Activated CD8-positive, alpha-beta memory T cell treated with anti-CD3 and anti-CD28 coated beads for 1 hour (primary cell): ENCODE measurements at places on chromosomes 4 and X.

DNA sequence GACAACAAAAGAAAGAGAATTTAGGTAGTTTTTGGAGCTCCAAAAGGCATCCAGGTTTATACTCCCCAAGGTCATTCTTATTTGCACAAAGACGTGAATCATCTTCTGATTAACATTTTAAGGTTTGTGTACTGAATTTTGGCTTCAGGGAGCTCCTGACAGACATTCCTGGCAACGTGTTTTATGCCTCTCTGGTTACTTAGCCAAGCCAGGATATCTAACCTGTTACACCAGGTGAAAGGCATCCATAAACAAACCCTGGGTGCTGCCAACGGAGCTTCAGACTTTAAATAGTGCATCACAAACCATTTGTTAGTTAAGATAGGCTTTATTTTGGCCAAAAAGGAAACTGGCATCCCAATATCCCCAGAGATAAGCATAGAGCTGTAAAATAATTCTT is 997.3 kb downstream of the ARAP2 start:
- DNase-seq = no peak

- no peak for DNase-seq
Observed at GRCh38 chr4:137367620-137368019, 164.7 kb downstream of the PCDH18 start.

GRCh38 chr4:87937523-87937922 is 38.0 kb upstream of the SPP1 start:
- no peak for DNase-seq

DNA sequence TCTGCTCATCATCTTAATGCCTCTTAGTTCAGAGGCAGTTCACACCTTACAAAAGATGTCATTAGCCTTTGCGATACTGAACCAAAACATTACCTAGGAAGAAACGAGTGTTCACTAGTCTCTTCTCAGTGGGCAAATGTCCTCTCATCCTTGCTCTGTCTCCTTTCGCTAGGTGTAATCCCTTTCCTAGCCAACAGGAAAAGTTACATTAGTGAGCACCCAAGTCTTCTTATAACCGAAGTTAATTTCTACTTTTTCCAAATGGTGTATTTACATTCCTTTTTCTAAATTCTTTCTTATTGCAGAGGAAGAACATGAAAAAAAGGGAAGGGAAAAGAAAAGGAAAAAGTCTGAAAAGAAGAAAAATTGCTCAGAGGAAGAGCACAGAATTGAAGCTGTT is 46.9 kb downstream of the SMIM31 start:
- no peak for DNase-seq

DNA sequence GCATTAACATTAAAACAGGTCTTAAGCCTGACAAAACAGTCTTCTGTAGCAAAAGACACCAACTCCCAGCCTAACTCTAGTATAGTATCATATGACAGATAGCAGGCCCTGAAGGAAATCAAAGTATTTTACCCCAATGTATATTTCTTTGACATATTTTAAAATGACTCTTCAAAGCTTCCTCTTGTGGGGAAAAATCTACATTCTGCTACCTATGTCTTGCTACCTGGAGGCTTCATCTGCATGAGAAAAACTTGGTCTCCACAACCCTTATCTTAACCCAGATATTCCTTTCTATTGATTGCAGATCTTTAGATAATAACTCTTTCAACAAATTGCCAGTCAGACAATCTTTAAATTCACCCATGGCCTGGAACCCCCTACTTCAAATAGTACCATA is 1620.4 kb downstream of the PCDH7 start:
- no peak for DNase-seq

- no peak for DNase-seq
Observed at GRCh38 chrX:63932006-63932405, 147.0 kb upstream of the ARHGEF9 start.
